ENCODE measurements at places on chromosomes 5 and 9.

DNA sequence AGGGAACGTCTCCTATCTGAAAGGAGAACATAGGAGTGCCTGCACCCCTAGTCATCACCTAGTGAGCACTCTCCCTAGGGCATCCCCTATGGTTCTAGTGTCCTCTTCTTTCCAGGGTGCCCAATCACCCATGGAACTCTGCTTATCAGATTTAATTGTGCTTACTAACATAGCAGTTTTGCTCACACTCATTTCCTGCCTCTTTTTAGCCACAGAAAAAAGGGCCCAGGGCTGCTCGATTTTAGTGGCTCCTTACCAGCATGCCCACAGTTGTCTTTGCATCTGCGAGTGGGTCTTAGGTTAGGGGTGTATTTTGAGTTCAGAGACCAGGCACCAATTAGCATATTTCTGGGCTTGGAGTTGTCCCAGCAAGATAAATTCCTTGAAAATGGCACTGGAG, 1110.2 kb downstream of the TAF11L14 start:
- no peak for DNase-seq

- no peak for DNase-seq
Measured at GRCh38 chr9:34592895-34593601, 3.5 kb upstream of the CNTFR start.

DNA sequence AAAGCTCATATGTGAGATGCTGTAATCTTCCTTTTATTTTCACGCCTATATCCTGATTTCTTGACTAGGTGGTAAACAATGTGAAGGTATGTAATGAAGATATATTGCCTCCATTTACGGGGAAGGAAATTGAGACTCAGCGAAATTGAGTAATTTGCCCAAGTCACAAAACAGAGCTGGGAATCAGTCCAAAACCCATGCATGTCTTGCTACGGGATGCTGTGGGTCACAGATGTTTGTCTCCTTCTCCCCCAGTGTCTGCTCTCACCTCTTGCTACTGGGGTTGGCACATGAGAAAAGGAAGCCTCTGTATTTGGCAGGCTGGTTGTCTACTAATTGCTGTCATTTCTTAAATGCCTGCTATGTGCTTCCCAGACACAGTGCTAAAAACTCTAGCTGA, 53.7 kb upstream of the TEX48 start:
- DNase-seq, result no peak

DNA sequence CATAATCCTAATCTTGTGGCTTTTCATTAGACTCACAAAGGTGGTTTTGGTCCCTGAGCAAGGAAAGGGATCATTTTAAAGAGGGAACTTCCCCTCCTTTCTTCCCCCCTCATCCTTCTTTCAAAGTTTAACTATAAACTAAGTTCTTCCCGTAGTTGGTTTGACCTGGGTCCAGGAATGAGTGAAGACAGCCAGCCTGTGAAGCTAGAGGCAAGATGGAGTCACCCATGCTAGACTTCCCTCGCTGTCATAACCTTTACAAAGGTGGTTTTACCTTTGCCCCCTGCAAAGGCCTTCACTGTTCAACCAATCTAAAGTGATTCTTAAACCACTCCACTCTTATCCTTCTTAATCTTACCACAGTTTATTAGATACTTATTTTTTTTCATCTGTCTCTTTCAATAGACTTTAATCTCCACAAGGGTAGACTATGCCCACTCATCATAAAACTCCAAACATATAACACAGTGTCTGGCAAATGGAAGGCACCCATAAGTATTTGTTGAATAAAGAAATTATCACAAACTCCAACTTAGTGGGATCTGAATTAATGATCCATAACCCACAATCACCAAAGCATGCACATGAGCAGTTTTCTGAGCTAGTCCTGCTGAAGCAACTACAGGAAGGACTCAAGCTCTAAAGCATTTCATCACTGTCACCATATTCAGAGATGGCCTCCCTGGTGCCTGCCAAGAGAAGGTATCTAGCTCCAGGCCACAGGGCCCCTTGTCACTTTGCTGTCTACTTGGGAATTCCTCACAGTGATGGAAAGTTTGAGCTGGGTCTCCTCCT, 369.0 kb downstream of the SPOCK1 start:
- no peak for DNase-seq

DNA sequence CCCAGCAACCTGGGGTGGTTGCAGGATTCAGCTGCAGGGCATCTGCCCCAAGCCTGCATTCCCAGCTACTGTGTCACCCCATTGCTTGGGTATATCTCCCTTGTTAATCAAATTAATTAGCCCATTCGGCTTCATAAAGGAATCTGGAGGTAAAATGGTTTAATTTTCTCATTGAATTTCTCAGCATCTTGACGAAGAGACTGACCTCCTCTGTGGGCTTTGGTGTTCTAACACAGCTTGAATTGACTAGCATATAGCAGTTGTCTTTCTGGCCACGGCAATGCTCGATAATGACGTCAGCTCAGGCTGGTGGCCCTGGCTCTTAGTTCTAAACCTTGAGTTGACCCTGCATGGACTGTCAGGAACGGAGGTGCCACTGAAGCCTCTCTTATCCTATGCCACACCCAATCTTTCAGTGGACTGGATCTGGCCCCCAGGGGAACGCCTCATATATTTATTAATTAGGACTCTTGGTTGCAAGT, 72.4 kb downstream of the MSX2 start:
- no peak for DNase-seq

GRCh38 chr5:120789918-120790317, 325.8 kb downstream of the PRR16 start:
- no peak for DNase-seq

GRCh38 chr5:30131-30530, 61.8 kb upstream of the PLEKHG4B start:
- DNase-seq, result no peak

DNA sequence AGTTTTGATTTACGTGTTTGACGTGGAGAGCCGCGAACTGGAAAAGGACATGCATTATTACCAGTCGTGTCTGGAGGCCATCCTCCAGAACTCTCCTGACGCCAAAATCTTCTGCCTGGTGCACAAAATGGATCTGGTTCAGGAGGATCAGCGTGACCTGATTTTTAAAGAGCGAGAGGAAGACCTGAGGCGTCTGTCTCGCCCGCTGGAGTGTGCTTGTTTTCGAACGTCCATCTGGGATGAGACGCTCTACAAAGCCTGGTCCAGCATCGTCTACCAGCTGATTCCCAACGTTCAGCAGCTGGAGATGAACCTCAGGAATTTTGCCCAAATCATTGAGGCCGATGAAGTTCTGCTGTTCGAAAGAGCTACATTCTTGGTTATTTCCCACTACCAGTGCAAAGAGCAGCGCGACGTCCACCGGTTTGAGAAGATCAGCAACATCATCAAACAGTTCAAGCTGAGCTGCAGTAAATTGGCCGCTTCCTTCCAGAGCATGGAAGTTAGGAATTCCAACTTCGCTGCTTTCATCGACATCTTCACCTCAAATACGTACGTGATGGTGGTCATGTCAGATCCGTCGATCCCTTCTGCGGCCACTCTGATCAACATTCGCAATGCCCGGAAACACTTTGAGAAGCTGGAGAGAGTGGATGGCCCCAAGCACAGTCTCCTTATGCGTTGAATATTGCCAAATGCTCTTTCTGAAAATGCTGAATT, 850 bp downstream of the RRAGA start:
- DNase-seq, result no peak

Measured in HuH-7 (cell line).